ENCODE measurements at places on chromosomes 7 and 10.

GRCh38 chr10:121322046-121322445 lies 276.2 kb downstream of the FGFR2 start:
- DNase-seq = no peak

DNA sequence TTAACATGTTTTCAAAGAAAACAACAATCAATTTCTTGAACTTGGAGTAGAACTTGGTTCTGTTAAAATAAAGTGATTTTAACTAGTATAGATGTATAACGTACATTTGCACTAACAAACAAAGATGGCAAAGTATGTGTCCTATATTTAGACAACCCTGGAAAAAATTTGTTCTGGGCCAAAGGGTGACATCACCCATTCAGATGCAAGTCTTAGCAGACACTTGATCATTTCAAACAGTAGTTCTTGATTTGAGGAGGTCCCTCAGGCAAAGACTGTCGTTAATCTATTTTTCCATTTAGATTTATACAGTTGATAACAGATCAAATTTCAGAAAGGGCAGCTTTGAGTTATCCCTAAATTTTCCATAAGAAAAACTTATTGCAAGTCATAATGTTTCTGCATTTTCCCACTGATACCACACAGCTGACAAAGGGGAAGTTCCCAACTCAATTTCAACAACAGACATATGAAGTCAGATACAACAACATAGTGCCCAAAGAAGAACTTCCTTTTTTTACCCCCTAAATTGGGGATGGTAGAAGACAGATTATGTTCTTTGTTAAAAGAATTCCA lies 5.2 kb downstream of the NMT2 start:
- DNase-seq = no peak

- DNase-seq = no peak
Measured at GRCh38 chr7:41738336-41738735, 35.4 kb upstream of the INHBA start.

DNA sequence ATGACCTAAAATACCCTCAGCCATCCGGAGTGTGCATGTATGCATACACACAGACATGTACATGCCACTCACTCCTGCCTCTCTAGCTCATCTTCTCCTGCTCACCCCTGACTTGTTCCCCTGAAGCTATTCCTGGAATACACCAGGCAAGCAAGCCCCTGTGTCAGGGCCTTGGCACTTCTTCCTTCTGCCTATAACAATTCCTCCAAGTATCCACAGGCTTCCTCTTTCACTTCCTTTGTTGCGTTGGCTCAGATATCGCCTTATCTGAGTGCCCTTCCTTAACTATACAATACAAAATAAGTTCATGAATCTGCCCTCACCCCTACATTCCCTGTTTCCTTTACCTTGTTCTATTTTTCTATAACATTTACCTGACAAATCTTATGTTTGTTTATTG lies 88.8 kb downstream of the NOD1 start:
- no peak for DNase-seq

- no peak for DNase-seq
Measured at GRCh38 chr10:96188916-96189315, 58.8 kb downstream of the ZNF518A start.

DNA sequence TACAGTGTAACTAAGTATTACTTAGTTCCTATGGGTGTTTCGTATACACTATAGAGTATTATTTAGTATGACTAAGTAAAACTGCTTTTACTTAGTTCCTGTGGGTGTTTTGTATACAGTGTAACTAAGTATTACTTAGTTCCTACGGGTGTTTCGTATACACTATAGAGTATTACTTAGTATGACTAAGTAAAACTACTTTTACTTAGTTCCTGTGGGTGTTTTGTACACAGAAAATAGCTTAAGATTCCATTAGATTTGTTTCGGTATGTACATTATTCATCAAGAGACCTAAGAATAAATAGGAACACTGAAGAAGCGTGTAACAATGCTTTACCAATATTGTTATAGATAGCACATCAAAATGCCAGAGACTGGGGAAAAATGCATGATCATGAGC lies 25.0 kb downstream of the IGF2BP3 start:
- DNase-seq = no peak

GRCh38 chr7:81140775-81141174 lies 221.9 kb upstream of the SEMA3C start:
- DNase-seq = no peak

DNA sequence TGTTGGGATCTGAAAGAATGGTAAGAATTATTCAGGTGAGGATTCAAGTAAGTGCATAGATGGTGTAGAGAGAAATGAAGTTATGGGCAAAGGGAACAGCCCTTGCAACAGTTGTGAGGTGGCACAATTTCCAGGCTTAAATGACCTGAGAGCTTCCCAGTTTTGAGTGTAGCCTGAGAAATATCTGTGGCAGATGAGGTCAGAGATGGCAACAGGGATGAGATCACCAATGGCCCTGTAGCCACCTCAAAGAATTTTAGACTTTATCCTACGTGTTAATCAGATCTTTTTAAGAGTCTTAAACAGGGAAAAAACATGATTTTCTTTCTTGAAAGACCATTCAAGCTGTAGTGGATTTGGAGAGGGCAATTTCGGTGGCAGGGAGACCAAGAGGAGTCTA lies 1.9 kb upstream of the NRF1 start:
- no peak for DNase-seq

DNA sequence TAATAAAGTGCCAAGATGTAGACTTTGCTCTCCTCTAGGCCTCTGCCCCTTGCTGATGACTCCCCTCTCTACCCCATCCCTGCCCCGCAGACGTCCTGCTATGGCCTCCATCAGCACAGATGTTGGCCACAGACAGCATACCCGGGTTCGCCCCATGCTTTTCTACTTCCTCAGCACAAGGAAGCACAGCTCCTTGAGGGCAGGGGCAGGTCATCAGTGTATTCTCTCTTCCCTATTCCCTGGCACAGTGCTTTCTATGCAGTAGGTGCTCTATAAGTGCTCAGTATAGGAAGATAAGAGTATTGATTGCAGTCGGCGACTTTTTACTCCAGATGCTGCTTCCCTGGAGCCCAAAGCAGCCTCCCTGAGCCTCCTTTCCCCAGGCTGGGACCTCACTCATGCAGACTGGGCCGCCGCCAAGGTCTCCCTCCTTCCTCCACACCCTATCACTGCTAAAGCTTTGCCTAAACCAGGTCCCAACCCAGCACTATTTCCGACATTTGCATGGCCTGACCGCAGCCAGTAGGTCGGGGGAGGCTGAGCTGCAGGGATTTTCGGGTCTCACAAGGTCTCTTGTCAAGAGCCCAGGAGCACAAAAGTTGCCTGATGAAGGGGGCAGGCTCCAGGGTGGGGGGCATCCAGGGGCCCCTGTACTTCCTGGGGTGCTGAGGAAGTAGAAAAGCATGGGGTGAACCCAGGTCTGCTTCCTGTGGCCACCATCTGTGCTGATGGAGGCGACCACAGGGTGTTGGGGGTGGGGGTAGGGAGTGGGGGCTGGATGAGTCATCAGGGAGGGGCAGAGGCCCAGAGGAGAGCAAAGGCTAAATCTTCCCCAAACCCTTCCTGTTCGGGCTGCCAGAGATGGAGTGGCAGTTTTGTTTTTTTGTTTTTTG lies 8.0 kb downstream of the CALHM3 start:
- DNase-seq = no peak

DNA sequence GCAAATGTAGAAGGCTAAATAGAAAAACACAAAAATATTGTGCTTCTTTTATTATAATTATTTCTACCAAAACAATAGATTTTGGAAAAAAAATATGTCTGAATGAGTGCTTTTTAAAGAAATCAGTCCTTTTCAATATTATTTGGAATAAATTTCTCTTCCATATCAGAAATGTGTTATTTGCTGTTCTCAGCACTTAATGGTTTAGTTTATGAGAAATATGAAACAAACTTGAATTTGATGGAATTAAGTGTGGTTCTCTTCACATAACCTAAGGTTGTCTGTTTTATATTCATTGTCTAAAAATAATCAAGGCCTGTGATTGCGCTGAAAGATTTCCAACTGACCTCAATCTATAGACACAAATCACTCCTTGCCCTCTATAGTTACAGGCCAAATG lies 203.0 kb downstream of the COBL start:
- DNase-seq = no peak

DNA sequence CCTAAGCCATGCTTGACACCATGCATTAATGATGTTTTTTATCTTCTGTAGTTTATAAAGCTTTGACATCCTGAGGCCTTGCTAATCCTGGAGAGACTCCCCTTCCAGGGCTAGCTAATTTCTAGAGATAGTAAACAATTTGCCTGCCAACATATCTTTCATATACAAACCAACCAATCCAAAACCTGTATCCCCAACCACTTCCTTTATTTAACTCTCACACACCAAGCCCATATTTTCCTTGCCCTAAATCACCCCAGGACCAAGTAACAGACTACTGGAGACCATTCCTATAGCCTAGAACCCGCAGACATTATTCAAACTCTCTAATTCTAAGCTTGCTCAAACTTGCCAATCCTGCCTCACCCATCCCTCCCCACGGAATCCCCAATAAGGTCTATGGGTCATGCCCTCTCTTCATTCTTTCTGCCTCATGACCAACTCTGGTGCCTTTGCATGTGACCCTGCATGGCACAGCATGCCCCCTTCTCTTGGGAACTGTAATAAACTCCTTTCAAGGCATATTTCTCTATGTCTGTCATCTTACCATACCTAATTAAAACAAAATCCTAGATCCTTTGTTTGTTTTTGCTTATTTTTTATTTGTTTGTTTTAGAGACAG lies 116.6 kb upstream of the CACUL1 start:
- DNase-seq = no peak

GRCh38 chr10:130046591-130046990 lies 64.0 kb downstream of the C10orf143 start:
- DNase-seq = no peak

DNA sequence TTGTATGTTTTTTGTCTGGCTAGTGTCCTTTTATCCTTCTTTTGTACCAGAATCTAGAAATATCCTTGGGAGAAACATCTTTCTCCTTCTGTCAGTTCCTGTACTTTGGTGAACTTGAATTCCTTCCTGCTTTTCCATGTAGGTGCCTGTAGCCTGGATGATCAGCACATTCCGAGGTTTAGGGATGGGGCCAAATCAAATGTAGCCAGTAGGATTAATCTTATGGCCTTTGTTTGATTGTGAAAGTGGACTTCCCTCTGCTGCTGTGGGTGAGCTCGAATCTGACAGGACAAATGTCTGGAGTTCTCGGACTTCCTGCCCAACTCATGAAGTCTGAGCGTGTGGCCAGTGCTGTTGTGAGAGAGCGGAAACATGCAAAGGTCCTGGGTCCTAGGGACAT lies 33.2 kb upstream of the NAMPT start:
- DNase-seq = no peak
